ENCODE measurements at places on chromosomes 12 and 14.

- no peak overlapping the region for H3K27ac ChIP-seq
- peaks cover 13% of the 10 kb centered on the region for H3K27me3 ChIP-seq
- no peaks in the 10 kb centered on the region for H3K36me3 ChIP-seq
- H3K4me1 ChIP-seq: no peaks in the 10 kb centered on the region
- H3K4me3 ChIP-seq: no peak overlapping the region
- no peak for DNase-seq
Measured at GRCh38 chr14:95763875-95764274, 50.0 kb upstream of the TCL1A start.

DNA sequence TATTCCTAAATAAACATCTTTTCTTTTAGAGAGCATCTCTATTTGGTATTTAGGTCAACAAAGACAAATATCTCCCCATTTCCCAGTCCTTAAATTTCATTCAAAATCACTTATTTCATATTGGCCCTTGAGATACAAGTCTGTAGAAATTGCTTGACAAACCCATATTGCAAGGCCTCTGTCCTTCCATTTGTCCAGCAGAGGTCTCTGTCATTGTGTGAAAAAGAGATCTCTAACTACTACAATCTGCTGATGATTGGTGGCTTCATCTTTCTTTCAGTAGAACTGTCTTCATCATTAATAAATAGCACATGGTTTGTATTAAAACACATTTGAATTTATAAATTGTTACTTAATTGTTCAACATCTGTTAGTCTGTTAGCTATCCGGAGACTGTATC lies 252.6 kb downstream of the ACSS3 start:
- no peak overlapping the region for H3K27ac ChIP-seq
- DNase-seq: no peak
- no peaks in the 10 kb centered on the region for H3K27me3 ChIP-seq
- no peak overlapping the region for H3K4me3 ChIP-seq

DNA sequence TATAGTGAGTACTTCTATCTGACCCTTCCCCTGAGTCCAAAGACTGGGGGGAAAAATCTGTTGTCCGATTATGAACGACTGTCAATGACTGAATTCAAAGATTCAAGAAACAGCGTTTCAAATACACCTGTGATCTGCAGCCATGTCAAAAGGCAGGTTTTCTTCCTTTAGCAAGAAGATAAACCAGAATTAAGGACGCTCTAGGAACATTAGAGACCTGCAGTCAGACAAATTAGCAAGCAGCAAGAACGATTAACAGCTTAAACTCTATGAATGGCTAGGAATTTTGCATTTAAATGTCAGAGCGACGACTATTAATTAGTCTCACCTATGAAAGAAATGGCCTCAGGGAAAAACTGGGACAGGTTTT lies 2.1 kb downstream of the DUSP6 start:
- H3K27ac ChIP-seq: peak overlapping the region; percentile 99
- DNase-seq: no peak
- peaks cover 24% of the 10 kb centered on the region for H3K4me1 ChIP-seq
- H3K27me3 ChIP-seq: no peaks in the 10 kb centered on the region
- H3K4me3 ChIP-seq: peak overlapping the region; percentile 78
- H3K36me3 ChIP-seq: peaks cover 51% of the 10 kb centered on the region

DNA sequence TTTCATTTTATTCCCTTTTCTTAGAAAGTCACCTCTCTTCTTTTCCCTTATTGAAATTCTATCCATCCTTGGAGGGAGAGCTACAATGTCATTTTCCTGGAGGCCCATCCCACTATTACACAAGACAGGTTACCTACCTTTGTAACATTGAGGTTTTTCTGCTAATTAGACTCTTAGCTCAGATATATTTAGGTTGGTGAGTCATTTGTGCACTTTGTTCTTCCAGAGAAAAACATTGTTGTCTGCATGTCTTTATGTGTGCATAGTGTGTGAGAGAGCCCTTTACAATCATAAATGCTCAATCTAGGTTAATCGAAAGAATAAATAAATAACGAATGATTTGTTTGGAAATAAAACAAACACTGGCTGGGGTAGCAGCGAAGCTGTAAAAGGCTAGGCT lies 191.8 kb downstream of the DACT1 start:
- no peak overlapping the region for H3K4me3 ChIP-seq
- H3K27ac ChIP-seq: no peak overlapping the region
- no peaks in the 10 kb centered on the region for H3K36me3 ChIP-seq

- no peaks in the 10 kb centered on the region for H3K36me3 ChIP-seq
- no peak overlapping the region for H3K4me3 ChIP-seq
- H3K27ac ChIP-seq: no peak overlapping the region
- no peak for DNase-seq
- H3K27me3 ChIP-seq: no peaks in the 10 kb centered on the region
- peaks cover 37% of the 10 kb centered on the region for H3K4me1 ChIP-seq
Measured at GRCh38 chr12:89704457-89704856, 4.2 kb downstream of the ATP2B1 start.

DNA sequence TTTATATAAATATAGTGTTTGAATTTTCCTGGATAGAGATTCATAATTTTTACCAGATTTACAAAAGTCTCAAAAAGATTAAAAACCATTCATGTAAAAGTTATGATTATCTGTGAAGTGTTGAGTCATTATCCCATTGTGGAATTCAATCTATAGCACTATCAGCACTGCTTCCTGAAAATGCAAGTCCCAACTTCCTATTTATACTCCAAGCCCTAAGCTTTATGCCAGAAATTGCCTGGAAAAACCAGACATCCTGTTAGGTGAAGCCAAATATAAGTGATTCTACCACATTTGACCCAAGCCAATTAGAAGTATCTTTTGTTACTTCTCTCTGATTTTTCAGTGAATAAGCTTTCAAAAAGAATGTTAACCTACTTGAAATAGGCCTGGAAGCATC lies 129.1 kb downstream of the GPR135 start:
- H3K36me3 ChIP-seq: peaks cover 14% of the 10 kb centered on the region
- H3K27ac ChIP-seq: no peak overlapping the region
- peaks cover 25% of the 10 kb centered on the region for H3K4me1 ChIP-seq
- H3K4me3 ChIP-seq: no peak overlapping the region
- H3K27me3 ChIP-seq: no peaks in the 10 kb centered on the region
- DNase-seq: no peak

GRCh38 chr12:64088431-64089349 lies 133.4 kb downstream of the KICS2 start:
- H3K4me3 ChIP-seq: no peak overlapping the region
- H3K27me3 ChIP-seq: no peaks in the 10 kb centered on the region
- peak overlapping the region; percentile 96 for H3K27ac ChIP-seq
- H3K4me1 ChIP-seq: peaks cover 27% of the 10 kb centered on the region
- peak; percentile 62 for DNase-seq
- H3K36me3 ChIP-seq: peaks cover 47% of the 10 kb centered on the region
